ENCODE measurements at places on chromosomes 3 and 15.

DNA sequence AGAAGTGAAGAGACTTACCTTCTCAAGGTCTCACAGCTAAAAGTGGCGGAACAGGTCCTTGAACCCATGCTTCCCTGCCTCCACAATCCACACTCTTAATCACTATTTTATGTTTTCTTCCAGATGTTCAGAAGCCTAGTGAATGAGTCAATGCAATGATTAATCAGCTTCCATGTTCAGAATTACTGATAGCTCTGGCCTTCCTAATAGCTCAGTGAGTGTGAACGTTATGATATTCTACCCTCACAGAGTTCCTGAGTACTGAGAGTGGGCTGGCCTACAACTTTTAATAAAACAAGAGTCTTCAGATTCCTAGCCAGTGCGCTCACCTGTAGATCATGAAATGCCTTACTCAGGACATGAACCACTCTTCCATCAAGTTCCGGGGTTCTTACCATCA, 443.0 kb upstream of the ADAMTS9 start:
- no peak for DNase-seq

DNA sequence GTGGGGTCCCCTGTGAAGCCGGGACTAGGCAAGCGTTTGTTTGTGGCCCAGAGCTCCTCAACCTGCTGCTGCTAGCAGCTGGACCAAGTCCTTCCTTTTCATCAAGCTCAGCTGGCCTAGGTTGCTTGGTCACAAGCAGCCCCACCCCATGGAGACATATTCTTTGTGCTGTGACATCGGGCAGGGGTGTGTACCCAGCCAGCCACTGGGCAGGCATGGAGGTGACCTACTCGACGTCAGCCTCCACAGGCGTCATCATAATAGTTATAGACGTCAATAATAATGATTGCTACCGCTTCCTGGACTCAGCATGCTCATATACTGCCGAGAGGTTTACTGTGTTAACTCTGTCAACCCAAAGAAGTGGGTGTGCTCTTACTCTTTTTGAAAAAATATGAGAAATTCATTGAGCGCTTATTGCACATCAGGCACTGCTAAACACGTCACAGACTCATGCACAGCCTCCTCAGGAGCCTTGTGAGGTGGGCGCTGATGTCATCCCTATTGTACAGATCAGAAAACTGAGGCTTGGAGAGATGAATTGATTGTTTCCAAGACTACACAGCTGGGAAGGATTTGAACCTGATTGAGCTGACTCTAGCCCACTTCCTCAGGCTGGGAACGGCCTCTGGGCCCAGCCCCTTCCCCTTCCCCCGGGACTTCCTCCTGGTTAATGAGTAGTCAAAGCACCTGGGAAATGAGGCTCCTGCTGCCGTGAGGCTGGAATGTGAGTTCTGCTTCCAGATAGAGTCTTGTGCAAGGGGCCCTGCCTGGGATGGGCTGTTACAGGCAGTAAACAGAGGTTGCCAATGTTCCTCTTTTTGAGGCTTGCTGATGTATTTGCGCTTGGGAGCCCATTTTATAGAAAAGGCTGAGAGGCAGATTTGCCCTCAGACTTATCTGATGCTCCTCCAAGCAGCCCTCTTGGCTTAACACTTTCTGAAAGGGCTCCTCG, 16.2 kb downstream of the SLC6A6 start:
- DNase-seq: peak; percentile 77

DNA sequence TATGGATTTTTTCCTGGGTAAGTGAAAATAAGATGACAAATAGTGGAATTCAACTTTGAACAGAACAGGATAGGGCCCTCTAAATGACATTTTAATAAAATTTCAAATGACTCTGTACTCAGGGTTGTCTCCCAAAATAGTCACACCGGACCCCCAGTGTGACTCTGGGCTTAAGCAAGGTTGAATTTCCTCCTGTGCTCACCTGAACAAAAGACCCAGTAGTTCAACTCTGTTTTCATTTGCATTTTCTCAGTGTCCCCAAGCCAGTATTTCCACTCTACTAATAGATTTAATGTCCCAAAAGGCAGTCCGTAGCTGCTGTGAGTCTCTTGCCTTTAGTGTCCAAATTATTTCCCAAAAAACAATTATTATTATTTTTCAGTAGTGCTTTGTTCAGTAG, 296.6 kb downstream of the PLOD2 start:
- no peak for DNase-seq

GRCh38 chr15:55715355-55716076, 27.4 kb downstream of the PRTG start:
- DNase-seq: no peak

DNA sequence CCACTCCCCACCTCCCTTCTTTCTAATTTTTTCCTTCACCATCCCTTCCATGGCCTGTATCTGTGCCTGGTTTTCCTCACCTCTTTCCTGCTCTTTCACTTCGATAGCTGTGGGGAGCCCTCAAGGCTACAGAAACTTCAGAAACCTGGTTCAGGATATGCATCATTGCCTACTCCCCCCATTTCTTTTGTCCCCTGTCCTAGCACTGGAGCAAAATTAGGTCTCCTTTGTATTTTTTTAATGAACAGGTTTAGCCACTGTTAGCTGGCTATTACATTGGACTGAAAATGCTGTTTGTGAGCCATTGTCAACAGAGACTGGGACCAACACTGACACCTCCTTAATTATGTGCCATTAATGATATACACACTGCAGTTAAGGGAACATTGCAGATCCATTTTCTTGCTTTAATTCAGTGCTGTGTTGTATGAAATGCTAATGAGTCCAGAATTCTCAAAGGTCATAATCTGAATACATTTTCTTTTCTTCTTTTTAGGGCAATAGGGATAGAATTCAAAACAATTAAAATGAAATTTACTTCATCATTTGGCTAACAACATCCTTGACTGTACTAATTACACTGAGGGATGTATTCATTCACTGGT, 138.6 kb downstream of the PDCD6IP start:
- DNase-seq: no peak

DNA sequence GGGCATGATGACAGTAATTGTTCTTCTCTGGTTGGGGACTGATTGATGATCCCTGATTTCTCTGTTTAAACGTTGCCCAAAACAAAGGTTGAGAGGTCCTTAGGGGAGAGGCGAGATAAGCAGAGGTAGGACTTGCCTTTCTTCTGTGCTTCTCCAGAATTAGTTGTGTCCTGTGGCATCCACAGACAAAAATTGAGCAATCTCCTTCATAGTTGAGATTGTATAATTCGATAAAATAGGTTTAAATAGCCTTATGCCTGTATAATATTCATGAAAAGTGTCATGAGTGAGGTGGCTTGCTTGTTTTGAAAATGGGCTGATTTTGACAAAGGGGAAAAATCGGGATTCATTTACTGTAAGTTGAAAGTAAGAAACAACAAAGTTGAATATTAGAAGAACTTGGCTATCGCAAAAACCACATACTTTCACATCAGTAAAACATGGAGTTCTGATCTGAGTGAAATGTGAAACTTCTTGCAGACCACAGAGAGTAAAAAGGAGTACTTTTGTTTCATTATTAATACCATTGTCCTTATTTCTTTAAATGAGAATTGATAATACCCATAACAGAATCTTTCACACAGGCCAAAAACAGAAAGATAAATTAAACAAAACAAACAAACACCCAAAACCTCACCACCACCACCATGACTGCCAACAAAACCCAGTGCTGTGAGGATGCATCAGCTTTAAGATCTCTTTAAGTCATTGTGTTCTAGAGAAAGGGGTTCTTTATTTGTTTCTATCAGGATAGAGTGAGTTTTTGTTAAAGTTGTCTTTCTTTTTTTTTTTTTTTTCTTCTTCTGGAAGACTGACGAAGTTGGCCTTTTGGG, 155.7 kb downstream of the LPP start:
- DNase-seq: no peak

DNA sequence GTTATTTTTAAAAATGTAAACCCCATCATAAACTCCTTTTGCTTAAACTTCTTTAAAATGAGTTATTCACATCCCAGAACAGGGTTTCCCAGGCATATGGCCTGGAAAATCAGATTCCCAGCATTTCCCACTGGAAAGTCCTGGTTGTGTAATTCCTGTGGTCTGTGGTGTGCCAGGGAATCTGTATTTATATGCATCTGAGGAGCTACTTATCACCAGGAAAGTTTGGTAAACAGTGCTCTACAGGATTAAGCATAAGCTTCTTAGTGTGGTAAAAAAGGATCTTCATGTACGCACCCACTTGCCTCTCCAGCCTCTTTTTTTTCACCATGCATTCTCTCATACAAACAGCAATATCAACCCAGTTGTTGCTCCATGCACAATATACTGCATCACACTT, 28.2 kb downstream of the MEIS2 start:
- no peak for DNase-seq

GRCh38 chr3:58659051-58659675, 7.4 kb downstream of the FAM3D start:
- DNase-seq: no peak

DNA sequence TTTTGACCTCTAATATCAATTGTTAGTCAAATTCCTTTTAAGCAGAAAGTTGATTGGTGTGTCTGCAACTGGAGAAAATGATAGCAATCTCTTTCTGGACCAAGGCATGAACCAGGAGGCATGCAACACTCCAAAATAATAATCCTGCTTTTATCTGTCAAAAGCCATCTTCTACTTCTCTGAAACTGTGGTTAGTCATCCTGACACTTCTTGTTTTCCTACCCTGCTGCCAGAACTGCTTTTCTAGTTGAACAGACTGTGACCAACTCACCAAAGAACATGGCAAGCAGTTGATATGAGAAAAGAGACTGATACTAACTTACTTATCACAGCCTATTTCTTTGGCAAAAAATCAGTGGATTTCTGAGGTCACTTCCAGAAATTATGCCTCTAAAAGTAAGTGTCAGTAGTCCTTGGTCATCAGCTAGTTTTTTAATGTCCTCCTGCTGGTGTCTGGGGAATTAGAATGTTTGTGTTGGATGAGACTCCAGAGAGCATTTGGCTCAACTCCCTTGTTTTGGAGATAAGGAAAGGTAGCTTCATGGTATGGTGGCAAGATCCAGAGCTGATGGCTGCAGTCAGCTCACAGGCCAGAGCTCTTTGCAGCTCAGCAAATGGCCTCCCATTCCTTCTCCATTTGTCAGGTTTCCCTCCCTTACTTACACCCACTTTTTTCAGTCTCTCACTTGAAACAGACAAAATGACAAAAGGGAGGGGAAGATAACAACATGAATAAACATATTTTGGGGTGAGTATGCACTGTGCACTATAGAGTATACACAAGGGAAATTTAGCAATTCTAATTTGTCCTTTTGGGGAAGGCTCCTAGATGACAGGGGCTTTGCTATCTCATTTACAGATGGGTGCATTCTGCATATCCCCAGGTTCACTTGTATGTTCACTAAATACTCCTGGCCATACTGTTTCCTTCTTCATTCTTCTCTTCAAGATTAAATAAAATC, 7.0 kb downstream of the CRYGS start:
- peak; percentile 58 for DNase-seq

DNA sequence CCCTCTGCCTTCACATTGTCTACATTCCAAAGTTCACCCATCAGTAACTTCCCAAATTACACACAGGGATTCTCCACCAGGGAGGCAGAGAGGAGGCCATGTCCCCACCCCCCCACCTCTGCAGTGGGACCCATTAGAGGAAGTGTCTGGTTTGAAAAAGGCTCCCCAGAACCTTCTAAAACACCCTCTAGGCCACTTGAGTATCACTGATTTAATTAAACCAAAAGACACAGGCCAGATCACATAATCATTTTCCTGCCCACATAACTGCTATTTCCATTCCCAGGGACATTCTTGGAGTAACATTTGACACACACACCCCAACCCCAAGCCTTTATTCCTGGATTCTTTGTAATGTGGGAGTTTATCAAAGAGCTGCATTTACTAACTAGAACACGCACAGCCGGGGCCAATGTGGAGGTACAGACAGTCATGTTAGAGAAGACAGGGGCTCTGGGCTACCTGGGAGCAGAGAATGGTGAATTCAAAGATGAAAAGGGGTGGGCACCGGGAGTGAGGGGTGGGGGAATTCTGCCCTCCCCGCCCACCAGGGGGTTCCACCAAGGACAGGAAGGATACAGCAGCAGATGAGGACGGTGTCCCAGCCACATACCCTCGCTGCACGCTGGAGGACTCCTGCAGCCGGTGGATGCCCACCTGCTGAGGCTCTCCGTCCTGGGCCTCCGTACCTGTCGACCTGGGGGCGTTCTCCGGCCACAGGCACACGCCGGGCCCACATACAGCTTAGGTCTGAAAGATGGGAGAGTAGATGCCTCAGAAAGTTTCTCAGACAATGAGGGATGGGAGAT, 201.4 kb upstream of the CTNNB1 start:
- DNase-seq: no peak

- DNase-seq: peak; percentile 38
These were observed 49.4 kb upstream of the SYNPR start for GRCh38 chr3:63228677-63229076.

- peak; percentile 25 for DNase-seq
These were observed 25.4 kb upstream of the FAM3D start for GRCh38 chr3:58691997-58692396.

GRCh38 chr3:98567666-98568270, 25.6 kb downstream of the CPOX start:
- no peak for DNase-seq

GRCh38 chr3:108234387-108234957, 12.2 kb upstream of the IFT57 start:
- DNase-seq: no peak

GRCh38 chr3:26592451-26592850, 30.1 kb upstream of the LRRC3B start:
- no peak for DNase-seq

GRCh38 chr3:104629038-104629437, 737.7 kb upstream of the ALCAM start:
- DNase-seq: no peak

DNA sequence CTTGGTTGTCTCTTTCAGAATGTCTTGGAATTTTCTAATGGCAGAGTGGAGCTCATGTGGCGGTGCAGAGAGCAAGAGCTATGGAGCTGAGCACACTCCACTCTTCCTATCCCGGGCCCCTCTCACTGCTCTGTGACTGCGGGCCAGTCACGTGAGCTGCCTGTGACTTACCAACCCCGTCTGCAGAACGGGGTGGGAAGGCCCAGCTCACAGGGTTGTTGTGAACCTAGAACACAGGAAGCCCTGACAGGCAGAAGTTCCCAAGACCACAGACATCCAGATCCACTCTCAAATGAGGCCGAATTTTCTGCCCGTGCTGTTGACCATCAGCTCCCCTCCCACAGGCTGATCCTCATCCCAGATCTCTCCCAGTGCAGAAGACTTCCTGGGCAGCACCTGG, 35.5 kb upstream of the PLXNA1 start:
- DNase-seq: no peak

- no peak for DNase-seq
These were observed 79.4 kb upstream of the VEPH1 start for GRCh38 chr3:157582637-157582973.

Data from NB4 (cell line).